ENCODE measurements at places on chromosomes 2 and 18.

DNA sequence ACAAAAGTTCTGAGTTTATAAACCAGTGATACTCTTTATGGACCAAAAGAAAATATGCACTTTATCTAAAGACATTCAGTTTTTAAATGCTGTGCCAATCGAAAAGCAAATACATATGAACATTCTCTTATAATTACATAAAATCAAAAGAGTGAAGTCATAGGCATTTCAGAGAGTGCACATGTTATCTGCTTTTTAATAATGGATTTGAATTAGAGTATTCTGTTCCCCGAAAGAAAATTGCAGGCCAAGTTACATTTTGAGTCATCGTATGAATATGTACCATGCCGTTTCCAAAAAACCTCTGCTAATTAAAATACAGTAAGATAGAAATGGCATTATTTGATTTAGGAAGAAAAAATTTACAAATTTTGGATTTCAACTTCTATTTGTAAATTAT, 565.7 kb downstream of the ZEB2 start:
- peak; percentile 18 for DNase-seq

- DNase-seq: no peak
Measured at GRCh38 chr2:38301340-38301968, 75.6 kb downstream of the ATL2 start.

GRCh38 chr2:150700666-150701580, 213.5 kb upstream of the RND3 start:
- DNase-seq: no peak

DNA sequence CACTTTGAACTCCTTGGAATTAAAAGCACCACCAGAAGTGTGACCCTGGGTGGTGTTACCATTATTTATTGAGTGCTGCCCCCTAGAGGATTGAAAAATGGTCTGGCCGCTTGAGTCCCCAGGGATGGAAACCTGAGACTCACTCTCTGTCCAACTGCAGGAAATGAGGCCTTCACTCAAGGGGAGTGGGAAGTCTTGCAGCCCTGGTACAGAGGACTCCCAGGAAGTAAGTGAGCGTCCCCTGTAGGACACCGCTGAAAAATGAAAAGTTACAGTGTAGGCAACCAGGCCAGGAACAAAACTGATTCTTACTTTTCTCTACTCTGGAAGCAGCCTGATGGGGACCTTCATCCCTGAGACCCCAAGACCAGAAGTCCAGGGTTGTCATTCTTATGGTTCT, 2.2 kb upstream of the NRP2 start:
- peak; percentile 90 for DNase-seq

DNA sequence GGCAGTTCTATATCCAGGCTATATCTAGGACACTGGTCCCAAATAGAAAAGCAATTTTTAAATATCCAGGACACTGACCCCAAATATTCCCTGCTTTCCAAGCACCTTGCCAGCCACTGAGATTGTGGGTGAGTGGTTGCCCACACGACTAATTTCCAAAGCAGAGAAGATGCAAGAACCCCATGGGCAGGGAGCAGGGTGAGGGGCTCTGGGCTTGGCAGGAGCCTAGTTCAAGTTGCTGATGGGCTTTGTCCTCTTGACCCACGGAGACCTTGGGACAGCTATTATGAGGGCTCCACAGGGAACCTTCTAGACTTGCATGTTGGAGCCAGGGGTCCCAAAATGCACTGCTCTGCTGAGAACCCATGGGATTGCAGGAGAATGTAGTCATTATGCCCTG, 146.0 kb upstream of the SMAD2 start:
- no peak for DNase-seq

GRCh38 chr18:63539904-63540510, 2.2 kb upstream of the SERPINB12 start:
- DNase-seq: peak; percentile 51

Data from HFFc6 (cell line).